ENCODE measurements at places on chromosomes 5 and 9.

- no peak for DNase-seq
These were observed 30.9 kb downstream of the GLT6D1 start for GRCh38 chr9:135608294-135608998.

DNA sequence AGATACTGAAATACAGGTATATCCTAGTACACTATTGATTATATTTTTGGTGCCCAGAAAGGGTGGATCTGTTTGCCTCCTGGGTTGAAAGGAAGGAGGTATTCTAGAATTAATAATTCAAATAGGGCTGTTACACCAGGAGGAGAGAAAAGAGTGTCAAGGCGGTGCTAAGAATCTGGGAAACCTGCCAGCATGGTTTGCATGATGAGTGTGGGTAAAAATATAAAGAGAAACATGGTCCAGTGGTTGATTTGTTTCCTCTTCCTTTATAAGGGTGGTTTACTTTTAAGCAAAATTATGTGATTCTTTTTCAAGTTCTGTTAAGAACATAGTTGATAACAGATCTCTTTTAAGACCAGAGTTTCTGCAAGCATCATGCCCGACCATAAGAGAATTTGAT, 69.4 kb upstream of the NFIB start:
- DNase-seq, result no peak

- no peak for DNase-seq
These were observed 25.1 kb downstream of the MACROH2A1 start for GRCh38 chr5:135373736-135374515.

DNA sequence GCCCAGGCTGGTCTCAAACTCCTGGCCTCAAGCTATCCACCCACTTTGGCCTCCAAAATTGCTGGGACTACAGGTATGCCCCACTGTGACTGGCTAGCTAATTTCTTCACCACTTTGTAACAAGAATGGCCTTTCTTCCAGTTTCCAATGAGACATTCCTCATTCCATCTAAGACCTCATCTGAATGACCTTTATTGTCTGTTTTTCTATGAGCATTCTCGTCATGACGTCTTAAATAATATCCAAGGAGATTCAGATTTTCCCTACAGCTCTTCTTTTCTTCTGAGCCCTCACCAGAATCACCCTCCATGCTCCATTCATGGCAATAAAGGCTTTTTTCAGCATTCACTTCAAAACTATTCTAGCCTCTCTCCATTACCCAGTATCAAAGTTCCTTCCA, 30.2 kb upstream of the STK32A start:
- DNase-seq, result no peak

DNA sequence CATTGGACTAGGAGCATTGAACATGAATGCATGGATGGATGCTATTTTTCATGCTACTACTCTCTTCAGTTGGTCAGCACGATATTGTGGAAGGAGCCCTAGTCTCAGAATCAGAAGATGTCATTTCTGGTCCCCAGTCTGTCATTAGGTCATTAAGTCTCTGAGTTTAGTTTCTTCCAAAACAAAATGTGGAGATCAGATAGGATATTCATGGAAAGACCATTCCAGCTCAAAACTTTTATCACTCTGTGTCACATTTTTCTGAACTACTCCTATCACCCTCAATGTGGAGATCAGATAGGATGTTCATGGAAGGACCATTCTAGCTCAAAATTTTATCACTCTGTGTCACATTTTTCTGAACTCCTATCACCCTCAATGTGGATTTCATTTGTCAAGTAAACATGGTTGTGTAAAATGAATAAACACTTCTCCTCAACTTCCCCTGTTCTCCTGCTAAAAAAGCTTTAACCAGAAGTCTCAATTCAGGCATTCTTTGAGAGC, 296.8 kb downstream of the MRPS30 start:
- no peak for DNase-seq

DNA sequence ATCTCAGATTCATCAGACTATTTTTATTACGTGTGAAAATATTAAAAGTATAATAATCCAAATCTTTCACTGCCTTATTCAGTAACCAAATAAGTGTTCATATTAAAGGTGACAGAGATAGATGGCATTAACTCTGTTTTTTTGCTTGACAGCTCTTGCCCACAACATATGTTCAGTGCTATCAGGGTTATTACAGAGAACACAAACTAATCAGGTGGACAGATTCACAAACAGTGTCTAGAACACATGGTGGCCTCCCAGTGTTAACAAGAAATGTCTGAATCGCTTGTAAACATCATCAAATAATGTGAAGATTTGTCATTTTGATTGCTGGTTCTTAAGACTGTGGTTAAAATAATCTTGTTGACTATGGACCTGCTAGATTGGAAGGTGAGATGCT, 609.1 kb upstream of the GRAMD2B start:
- no peak for DNase-seq

GRCh38 chr9:98879094-98879962, 64.4 kb upstream of the COL15A1 start:
- no peak for DNase-seq

GRCh38 chr5:178428341-178429155, 161.6 kb downstream of the COL23A1 start:
- DNase-seq, result no peak

GRCh38 chr9:136709454-136710109, 2.8 kb upstream of the DIPK1B start:
- no peak for DNase-seq

DNA sequence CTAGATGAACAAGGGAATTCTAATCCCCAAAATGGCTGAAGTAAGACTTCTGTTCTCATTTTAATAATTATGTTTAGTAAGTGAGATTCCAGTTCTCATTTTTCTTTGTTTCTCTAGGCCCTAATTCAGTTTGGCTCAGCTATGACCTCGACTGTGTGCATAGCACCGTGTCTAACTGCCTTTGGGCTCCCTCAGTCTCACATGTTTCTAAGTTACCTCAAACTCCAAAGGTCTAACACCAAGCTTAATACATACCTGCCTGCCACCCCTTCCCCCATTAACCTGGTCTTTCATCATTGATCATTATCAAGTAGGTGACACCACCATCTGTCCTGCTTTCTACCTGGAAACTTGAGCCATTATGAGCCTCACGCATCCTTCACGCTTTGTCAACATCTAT, 273.2 kb downstream of the SAXO1 start:
- DNase-seq, result no peak

- no peak for DNase-seq
These were observed 67.6 kb upstream of the NR5A1 start for GRCh38 chr9:124574534-124575375.

GRCh38 chr9:80644044-80644443, 1045.3 kb downstream of the TLE1 start:
- DNase-seq, result no peak

GRCh38 chr9:13567833-13568232, 288.3 kb upstream of the MPDZ start:
- no peak for DNase-seq

DNA sequence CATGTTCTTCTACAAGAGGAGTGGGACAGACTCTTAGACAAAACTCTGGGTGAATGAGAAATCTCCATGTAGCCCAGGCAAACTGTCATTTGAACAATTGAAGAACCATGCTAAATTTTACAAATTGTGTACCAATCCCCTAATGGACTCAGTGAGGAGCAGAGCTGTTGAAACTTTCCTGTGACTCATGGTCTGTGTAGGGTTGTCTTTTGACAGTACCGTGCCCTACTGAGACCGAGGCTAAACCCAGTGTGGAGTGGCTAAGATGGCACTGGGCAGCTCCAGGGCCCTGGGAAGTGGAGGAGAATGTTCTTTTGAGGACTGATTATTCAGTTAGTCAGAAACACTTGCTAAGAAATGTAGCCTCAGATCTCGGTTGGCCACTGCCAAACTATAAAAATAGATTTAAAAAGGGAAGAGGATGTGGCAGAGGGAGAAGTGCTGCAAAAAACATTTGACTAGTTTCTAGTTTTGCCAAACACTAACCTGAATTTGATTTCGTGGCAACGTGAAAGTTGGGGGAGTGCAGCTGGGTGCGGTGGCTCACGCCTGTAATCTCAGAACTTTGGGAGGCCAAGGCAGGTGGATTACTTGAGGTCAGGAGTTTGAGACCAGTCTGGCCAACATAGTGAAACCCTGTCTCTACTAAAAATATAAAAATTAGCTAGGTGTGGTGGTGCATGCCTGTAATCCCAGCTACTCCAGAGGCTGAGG, 24.7 kb downstream of the POU4F3 start:
- DNase-seq, result no peak

DNA sequence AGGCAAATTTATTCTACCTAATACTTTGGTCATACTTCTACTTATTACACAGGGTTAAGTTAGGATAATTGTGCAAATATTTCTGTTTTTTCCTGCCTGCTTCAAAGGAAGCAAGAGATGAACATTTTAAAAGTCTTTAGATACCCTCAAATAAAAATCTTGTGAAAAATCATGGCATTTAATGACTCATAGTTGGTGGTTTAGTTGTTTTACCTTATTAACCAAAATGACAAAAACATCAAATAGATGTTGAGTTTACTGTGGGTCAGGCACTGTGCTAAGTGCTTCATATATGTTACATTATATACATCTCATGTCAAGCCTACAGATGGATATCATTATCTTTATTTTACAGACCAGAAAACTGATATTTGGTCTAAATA, 54.4 kb downstream of the ZNF474 start:
- DNase-seq, result no peak

- DNase-seq, result no peak
These were observed 71.0 kb upstream of the SEMA6A start for GRCh38 chr5:116645627-116646026.

- no peak for DNase-seq
These were observed 97.6 kb upstream of the SEMA6A start for GRCh38 chr5:116672203-116672602.

DNA sequence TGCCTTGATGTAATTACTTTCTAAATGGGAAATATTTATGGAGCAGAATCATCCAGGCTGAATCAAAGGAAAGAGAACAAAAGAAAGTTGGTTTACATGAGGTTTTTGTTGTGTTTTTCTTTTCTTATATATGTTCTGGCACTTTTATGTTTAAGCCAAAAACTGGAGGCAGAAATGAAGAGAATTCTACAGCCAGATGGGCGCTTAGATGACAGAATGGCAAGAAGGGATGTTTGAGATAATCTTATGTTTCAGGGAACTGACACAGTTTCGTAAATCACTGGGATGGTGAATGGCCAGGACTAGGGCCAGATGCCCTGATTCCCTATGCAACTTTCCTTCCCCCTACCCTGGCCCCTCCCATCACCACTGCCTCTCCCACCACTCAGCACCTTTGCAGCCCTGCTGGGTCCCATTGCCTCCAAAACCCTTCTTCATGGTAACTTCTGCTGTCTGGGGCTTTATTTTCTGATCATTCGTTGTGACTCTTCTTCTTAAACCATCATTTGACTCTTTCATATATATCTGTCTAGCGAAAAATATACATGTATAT, 111.8 kb downstream of the EFNA5 start:
- no peak for DNase-seq

- DNase-seq, result no peak
These were observed 538.5 kb upstream of the WWC1 start for GRCh38 chr5:167752936-167753335.

DNA sequence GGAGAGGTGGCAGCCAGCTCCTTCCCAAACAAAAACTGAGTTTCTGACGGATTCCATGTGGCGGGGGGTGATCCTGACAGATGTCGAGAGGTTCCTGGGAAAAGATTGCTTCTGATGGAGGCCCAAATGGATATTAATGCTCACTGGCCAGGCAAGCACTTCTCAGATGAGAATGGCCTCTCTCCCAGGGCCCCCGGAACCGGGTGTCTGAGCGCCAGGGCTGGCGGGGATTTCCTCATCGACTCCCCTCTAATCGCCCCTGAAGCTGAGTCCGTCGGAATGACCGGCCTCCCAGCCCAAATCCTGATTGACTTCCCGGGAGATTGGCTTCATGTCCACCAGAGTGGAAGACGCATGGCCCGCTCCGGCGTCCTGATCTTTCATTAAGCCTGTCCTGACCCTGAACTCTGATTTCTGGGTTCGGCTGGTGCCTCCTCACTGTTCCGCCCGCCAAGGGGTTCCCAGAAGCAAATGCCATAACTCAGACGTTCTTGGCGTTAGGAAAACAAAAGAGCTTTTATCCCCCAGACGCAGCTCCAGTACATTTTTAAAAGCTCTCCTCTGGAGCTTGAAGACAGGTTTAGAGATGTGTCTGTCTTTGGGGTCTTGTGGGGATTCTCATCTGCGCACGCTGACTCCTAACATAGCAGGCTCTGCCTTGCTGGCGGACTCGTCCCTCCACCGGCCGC, 17.6 kb downstream of the FIBCD1 start:
- DNase-seq, result no peak

- no peak for DNase-seq
These were observed 69.3 kb downstream of the SLC1A1 start for GRCh38 chr9:4559261-4560182.

- DNase-seq, result no peak
These were observed 29.9 kb upstream of the SMU1 start for GRCh38 chr9:33106372-33106771.

- no peak for DNase-seq
These were observed 37.8 kb downstream of the FAM78A start for GRCh38 chr9:131238402-131239021.

DNA sequence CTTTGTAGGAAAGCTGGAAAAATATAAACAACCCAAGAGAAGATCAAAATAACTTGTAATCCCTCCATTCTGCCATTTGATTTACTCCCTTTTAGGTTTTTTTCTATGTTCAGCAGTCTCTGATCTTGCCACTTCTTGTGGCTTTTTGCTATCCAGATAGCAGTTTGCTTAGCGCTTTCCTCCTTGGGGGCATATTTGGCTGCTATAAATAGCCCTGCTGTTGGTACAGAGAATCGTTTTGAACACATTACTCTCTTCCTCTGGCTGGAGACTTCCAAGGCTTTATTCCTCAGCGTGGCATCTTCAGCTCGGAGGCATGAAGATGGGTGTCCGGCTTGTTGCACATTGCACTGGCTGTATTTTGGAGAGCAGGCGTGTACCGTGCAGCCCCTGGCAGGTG, 38.6 kb downstream of the HMCN2 start:
- DNase-seq, result no peak

DNA sequence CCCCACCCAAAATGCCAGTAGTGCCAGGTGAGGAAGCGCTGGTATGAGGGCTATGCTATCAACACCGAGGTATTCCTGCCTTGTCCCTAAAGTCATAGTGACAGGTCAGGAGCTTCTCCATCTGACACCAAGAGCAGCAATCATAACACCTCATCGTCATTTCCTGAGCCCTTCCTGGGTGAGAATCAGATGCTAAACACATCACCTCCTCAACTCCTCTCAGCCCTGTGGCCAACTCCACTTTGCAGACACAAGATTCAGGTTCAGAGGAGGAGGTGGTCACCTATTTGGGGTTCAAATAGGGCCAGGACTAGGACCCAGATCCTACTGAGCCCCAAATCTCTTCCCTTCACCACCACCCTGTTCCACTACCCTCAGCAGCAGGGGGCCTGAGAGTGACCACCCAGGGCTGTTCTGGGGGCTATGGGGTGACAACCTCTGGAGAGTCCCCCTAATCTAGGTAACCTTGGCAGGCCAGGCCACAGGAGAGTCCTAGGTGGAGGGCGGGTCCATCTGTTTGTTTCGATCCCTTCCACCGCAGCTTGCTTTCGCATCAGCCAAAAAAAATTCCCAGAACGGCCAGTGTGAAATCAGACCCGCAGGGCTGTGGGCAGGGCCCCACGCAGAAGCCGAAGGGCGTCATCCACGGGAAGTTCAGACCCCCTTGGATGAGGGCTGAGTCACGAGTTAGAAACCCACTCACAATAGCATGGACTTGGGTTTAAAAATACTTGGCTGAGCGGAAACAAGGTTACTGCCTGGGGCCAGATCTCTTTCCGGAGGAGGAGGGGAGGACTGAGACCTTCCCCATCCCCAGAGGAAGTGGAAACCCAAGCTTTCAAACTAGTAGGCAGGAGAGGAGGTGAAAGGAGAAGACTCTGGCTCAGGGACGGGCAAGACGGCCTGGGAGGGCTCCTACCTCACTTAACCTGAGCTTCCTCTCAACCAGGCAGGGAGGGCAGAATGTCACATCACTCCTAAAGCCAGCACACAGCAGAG, 8.7 kb downstream of the STK10 start:
- DNase-seq, result no peak

Data from esophagus squamous epithelium (tissue), 5 donors.